GDM1 (cell line): ENCODE measurements at places on chromosomes 2 and 18.

- DNase-seq: no peak
Observed at GRCh38 chr2:149954981-149955600, 367.5 kb upstream of the MMADHC start.

DNA sequence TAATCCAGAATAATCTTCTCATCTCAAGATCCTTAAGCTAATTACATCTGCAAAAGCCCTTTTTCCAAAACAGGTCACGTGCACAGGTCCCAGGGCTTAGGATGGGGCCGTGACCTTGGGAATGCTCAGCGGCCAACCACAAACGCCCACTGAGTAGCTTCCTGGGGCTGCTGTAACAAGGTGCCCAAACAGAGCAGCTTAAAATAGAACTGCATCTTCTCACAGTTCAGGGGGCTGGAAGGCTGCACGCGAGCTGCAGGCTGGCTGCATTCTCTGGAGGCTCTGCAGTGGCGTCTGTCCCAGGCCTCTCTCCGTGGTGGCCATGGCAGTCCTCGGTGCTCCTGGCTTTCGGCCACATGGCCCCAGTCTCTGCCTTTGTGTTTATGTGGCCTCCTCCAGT is 31.9 kb downstream of the ADI1 start:
- DNase-seq: no peak

DNA sequence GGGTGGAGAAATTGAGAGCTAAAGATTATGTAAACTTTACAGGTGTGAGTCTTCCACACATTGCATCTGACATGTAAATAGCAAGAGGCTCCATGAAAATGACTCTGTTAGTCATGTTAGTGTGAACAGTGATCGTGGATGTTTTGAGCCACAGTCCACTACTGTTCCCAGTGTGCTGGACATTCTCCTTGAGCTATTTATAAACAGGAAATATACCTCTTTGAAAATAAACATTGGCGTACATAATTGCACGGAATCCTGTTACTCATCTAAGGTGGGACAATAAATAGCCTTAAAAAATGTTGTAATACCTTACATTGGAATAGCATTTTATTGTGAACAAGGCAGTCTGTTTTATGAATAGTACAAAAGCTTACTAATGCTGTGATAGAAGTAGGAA is 37.0 kb downstream of the LIMS1 start:
- no peak for DNase-seq

- no peak for DNase-seq
Observed at GRCh38 chr2:160399880-160400279, 93.7 kb downstream of the RBMS1 start.

- no peak for DNase-seq
Observed at GRCh38 chr18:62089174-62089573, 97.7 kb downstream of the PIGN start.

GRCh38 chr2:69385443-69386151 is 1.4 kb downstream of the GFPT1 start:
- DNase-seq: no peak

DNA sequence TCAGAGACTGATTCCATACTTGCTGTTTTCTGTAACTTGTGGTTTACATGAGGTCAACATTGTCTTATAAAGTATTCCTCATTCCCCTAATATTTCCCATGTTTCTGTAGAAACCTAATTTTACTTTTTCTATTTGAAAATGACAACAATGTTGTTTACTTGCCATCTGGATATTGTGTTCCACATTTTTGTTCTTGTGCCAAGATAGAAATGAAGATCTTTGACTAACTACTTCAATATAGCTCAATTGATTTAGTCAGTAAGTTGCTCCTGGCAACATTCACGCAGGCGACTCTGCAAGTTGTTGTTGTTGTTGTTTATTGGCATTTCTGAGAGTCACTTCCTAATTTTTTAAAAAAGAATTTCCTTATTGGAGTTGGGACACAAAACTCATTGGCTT is 69.5 kb downstream of the CAVIN2 start:
- no peak for DNase-seq

DNA sequence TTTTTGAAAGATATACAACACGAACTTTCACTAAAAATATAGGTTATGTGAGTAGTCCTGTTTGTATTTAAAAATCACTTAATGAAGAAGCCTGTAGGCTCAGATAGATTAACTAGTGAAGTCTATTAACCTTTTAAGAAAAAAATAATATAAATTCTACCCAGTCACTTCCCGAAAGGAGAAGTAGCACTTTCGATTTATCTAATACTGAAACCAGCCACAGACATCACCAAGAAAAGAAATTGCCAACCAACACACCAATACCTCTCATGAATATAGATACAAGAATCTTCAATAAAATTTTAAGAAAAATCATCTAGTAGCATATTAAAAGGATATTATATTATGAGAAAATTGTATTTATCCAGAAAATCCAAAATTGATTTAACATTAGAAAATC is 160.5 kb downstream of the GALNT13 start:
- DNase-seq: no peak

DNA sequence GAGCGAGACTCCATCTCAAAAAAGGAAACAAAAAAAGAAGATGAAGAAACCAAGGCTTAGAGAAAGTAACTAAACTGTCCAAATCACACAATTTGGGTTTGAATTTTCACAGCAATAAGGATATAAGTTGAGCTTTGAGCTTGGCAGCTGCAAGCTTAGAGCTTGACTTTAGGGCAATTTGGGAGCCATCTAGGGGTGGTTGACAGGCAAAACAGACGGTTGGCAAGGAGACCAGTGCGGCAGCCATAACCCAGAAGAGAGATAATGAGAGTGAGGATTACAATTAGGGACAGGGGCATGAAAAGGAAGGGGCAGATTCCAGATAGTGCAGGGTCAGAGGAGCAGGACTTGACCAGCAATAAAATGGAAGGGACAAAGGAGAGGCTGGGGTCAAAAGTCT is 382.2 kb upstream of the HNRNPA3 start:
- no peak for DNase-seq

- DNase-seq: no peak
Observed at GRCh38 chr2:49105506-49105905, 48.8 kb downstream of the FSHR start.

- peak; percentile 34 for DNase-seq
Observed at GRCh38 chr18:23662309-23663263, at the start of gene ANKRD29. Gene ANKRD29 (minus strand): TSS chr18:23662911. CDS start chr18:23662730, 181 bp downstream.

- no peak for DNase-seq
Observed at GRCh38 chr2:144159240-144159639, 360.7 kb downstream of the ZEB2 start.

DNA sequence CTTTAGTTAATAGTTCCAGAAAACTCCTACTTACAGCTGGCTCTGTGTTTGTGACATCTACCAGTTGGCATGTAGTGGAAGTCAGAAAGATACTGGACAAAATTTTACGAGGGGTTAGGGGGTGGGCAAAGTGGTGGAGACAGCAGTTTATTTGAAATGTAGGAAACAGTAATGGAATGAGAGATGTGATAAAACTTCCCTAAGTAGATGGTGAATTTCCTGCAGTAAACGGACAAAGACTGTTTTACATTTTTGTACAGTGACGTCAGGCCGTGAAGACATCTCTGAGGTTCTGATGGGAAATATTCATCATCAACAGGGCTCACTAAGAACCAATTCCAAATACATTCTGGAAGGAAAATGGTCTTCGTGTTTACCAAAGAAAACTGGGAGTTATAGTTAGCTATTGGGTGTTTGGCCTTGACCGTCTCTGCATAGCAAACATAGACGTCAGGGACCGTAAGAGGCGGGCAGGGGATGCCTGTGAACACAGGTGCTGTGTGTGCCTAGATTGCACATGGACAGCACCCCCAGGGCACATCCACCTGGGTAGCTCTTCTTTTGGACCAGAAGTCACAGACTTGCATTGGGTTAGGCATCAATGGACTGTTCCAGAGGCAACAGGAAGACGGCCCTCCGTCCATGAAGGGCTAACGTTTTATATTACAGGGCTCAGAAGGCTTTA is 131.5 kb downstream of the ZNF516 start:
- no peak for DNase-seq

DNA sequence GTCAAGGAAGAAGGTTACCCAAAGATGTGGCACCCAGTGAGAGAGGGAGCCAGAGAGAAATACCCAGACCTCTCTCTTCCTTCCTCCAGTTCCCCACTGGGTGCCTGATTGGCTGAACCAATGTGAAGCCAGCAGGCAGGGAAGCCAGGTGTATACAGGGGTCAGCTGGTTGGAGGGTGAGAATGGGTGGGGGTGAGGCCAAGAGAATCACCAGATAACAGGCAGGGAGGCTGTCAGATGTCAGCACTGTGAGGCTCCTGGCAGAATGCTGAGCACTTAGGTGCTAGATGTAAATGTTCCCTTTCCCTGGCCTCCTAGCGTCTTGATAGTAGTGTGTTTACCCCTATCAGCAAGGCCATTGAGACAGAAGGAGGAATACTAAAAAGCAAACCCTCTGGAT is 104.0 kb upstream of the MGAT5 start:
- DNase-seq: no peak

DNA sequence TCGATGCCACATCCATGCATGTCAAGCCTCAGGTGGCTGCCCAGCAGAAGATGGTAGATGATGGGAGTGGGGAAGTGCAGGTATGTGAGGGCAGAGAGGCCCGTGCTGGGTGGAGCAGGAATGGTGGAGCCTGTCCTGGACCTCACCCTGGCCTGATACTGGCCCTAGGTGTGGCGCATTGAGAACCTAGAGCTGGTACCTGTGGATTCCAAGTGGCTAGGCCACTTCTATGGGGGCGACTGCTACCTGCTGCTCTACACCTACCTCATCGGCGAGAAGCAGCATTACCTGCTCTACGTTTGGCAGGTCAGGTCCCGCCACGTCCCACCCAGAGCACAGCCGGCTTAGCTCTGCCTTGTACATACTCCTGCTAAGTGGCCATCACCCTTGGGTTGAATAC is 13.0 kb downstream of the VIL1 start:
- DNase-seq: no peak

DNA sequence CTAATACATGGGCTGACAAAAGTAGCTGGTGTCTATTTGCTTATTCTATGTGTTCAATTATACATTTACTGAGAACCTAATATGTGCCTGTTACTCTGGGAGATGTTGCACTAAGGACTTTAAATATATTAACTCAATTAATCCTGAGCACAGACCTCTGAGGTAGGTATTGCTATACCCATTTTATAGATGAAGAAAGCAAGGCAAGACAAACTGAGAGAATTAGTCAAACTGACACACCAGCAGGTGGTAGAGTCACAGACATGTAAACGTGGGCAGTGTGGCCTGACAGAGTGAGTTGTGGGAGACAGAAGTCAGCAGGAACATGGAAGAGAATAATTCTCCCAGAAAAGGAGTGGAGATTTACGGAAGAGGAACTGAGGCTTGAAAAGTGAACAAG is 428.9 kb downstream of the LPIN1 start:
- DNase-seq: no peak

GRCh38 chr2:30629866-30630265 is 177.4 kb downstream of the CAPN13 start:
- no peak for DNase-seq
